Activated CD4-positive, alpha-beta T cell treated with anti-CD3 and anti-CD28 coated beads for 24 hours (primary cell): ENCODE measurements at places on chromosomes 6 and 20.
A peak's percentile ranks its signal among the peaks of the same experiment; 100 is the strongest.

DNA sequence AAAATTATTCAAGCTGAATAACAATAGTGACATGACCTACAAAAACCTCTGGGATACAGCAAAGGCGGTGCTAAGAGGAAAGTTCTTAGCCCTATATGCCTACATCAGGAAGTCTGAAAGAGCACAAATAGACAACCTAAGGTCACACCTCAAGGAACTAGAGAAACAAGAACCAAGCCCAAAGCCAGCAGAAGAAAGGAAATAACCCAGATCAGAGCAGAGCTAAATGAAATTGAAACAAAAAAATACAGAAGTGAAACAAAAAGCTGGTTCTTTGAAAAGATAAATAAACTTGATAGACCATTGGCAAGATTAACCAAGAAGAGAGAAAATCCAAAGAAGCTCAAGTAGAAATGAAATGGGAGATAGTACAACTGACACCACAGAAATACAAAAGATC lies 47.6 kb upstream of the NOTCH4 start:
- DNase-seq: no peak

- DNase-seq: no peak
Observed at GRCh38 chr6:40719671-40720374, 132.7 kb upstream of the LRFN2 start.

- DNase-seq: no peak
Observed at GRCh38 chr6:7324520-7324919, 11.5 kb upstream of the SSR1 start.

- no peak for DNase-seq
Observed at GRCh38 chr6:117168296-117169063, 96.9 kb upstream of the VGLL2 start.

GRCh38 chr20:58576603-58576970 lies 61.4 kb upstream of the APCDD1L start:
- DNase-seq: no peak

DNA sequence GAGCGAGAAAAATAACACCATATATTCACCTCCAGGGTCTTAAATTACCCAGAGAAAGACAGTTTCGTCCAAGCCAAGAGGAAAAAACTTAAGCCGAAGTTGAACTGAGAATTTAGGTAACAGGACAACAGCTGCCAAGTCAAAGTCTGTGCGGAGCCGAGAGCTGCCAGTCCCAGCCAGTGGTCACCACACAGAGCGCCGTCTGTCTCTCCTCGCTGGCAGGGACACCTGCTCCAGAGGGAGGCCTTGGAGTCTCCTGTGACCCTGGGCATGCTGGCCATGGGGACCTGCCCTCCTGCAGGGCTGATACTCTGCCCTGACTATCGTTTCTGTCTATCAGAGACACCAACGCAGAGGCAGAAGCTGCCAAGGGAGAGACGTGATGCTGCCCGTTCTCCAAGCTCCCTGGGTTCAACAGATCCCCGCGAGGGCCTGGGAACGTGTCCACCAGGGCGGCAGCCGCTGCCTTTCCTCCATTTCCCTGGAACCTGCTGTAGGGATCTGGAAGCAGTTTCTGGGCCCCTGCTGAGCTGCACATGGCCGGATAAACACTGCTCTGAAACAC lies 341.3 kb downstream of the SMOC2 start:
- no peak for DNase-seq

GRCh38 chr20:13546497-13547131 lies 92.1 kb downstream of the TASP1 start:
- DNase-seq: peak; percentile 49

DNA sequence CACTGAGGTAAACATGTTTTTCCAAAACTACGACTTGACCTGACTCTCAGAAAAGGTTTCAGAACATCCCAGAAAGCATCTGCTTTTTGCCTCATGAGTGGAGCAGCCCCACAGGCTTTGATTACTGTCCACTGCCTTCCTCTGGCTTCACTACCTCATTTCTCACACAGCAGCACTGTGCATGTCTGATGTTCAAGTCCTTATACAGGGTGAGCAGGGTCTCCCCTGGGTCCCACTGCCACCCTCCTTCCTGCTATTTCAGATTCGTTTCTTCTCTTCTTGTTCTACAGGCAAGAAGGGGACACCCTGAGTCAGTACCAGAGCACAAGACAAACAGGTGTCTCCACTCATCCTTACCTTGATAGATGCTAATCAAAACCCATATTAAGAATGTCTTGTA lies 64.7 kb upstream of the NFATC2 start:
- no peak for DNase-seq
